Stimulated activated CD4-positive, alpha-beta T cell treated with anti-CD3 and anti-CD28 coated beads, Interleukin-1b, Interleukin-23, amount 100 ng/mL, for 48 hours (primary cell): ENCODE measurements at places on chromosomes 7 and 10.

DNA sequence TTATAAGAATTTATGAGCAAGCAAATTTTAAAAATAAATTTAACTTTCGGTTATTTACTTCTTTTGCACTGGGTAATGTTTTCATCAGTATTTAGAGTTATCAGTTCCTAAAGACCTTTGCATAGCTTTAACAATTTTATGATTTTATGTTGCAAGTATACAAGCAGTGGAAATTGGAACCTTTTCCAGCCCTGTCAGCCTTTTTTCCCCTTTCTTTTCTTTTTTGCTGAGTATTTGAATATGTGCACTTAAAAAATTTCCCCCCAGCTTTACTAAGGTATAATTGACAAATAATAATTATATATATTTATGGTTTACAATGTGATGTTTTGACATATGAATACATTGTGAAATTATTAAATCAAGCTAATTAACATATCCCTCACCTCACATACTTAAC lies 62.6 kb downstream of the MKLN1 start:
- DNase-seq: no peak

DNA sequence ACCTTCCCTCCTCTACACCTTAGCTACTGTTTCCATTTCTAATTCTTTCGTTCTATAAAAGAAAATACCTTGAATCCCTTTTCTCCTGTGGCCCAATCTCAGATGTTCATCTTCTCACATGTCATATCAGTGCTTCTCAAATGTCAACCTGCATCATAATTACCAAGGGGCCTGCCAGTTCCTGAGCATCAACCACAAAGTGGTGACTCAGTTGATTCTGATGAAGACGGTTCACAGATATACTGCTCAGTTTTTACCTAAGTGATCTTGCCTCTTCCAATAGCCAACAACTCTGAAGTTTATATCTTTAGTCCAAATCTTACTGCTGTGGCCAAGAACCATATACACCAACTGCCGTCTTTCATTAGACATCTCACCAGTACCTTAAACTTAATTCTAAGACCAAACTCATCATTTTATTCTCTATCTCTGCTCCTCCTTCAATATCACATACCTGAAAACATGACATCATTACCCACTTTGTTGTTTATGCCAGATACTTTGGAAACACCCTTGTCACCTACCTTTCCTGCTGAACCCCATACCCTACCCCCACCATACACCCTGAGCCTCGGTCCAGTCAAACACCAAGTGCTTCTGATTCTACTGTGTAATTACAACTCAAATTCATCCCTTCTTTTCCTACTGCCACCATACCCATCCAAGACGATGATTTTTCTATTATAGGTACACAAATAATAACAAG lies 115.5 kb downstream of the LMBR1 start:
- peak; percentile 66 for DNase-seq

DNA sequence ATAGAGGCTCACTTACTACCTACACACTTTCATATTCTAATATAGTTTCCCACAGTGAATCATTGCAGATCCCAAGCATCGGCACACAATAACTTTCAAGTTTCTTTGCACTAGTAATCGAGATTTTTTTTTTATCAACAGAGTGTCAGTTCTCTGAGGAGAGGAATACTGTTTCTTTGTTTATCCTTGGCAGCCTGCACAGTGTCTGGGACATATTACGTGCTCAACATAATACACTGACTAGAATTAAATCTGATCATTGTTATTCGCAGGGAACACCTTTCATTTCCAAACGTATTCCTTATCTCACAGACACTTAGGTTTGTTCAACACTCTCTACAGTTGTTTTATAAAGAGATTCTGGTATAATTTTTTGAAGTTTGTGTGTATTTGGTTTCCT lies 95.3 kb downstream of the CACNA2D1 start:
- DNase-seq: no peak

- DNase-seq: no peak
Measured at GRCh38 chr10:20707251-20707650, 189.9 kb downstream of the NEBL start.

DNA sequence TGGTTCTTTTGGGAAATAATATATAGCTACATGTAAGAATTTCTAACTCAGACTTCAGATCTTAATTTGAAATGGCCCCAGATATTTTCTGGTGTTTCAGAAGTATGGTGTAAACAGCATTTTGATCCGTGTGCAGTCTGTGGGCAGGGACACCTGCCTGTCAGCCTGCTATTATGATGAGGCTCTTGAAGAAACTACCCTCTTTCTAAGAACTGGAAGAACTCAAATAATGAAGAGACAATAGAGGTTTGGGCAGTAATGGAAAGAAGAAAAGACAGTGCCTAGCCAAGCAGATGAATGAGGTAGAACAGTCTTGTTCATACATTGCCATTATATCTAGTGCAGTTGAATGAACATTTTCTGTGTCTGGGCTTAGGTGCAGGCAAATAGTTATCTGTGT lies 256.6 kb downstream of the ARHGAP21 start:
- DNase-seq: no peak

- no peak for DNase-seq
Measured at GRCh38 chr7:35467456-35467978, 213.6 kb upstream of the TBX20 start.
